ENCODE measurements at places on chromosomes 2 and 18.

DNA sequence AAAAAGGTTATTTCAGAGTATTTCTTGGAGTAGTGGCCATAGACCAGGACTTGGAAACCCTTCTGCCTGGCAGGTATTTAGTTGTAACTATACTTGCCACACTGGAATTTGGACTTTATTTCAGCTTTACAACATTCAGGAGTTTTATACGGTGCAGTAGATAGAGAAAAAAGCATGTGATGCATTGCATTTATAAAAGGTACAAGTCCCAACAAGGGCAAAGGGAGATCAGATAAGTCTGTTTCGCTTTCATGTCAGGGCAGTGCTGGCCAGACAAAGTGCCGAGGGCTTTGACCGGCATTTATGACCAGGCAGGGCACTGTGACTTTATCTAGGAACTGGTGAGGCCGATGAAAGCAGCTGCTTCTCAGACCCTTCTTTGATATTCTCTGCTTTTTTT lies 145.4 kb downstream of the RTN4 start:
- DNase-seq, result no peak

DNA sequence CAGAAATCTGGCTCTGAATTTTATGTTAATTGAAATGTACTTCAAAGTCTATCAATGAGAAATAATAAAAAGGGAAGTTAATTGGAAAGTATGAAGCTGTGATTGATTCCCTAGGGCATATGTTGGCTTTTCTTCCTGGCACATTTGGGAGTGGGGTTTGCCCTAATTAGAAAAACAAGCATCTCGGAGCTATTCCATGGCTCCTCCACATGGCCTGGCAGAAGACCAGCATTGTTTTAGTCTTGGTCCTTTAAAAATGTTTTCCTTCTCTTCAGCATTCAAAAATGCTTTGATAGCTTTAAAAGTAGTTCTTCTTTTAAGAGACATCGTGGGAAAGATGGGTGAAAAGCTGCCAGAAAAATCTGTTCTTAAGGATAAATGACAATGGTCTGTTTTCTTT lies 445.5 kb upstream of the PKDCC start:
- DNase-seq, result no peak

DNA sequence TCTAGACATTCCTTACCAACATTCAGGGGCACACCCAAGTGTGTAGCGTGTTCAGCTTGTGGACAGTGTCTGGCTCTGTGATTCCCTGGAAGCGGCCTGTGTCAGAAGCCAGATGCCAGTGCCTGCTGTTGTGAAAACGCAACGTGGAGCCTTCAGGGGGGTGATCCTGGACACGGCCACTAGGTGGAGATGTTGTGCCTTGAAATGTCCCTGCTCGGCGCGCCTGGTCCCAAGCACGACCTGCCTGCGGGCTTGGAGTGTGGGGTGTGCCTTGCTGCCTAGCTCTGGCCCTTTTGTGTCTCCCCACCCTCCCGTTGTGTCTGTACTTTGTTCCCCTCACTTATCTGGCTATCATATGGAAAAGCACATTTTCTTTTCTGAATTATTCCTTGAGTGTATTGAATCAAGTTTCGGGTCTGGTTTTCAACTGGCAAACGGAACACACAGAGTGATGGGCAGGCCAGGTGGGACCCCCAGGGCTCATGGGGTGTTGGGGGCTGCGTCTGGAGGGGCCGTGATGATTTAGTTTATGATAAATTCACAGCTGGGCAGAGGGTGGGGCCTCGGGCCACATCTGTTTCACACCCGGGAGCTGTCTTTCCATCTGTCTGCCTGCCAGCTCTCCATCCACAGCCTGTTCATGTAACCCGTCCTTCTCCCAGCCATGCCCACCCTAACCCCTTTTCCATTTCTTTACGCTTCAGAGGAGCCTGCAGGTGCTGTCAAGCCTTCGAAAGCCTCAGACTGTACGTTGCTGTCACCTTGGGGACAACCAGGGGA lies 95.5 kb downstream of the DYSF start:
- no peak for DNase-seq

DNA sequence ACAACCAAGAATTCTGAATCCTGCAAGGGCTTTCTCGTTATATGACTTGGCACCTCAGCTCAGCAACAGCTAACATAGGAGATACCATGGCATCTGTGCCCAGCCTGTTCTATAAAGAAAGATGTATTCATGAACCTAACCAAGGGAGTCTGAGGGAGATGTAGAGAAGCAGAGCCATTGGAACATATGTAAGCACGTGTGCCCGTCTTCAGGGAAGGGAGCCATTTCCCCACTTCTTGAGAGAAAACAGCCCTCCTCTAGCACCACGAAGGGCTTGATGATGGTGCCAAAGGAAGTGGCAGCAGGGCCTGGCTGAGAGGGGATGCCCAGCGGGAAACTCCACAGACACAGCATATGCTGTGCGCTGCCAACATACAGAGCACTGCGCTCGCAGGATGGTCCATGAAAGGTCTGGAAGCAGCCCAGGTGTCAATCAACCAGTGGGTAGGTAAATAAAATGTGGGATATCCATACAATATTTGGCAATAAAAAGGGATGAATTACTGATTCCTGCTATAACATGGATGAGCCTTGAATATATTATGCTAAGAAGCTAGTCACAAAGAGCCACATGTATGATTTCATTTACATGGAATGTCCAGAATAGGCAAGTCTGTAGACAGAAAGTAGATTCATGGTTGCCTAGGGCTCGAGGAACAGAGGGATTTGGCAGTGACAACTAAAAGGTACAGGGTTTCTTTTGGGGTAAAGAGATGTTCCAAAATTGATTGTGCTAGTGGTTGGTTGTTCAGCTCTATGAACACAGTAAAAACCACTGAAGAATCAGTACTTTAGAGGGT lies 16.1 kb downstream of the TMEM247 start:
- no peak for DNase-seq

GRCh38 chr18:58135183-58135641 lies 91.2 kb downstream of the NEDD4L start:
- DNase-seq, result no peak

DNA sequence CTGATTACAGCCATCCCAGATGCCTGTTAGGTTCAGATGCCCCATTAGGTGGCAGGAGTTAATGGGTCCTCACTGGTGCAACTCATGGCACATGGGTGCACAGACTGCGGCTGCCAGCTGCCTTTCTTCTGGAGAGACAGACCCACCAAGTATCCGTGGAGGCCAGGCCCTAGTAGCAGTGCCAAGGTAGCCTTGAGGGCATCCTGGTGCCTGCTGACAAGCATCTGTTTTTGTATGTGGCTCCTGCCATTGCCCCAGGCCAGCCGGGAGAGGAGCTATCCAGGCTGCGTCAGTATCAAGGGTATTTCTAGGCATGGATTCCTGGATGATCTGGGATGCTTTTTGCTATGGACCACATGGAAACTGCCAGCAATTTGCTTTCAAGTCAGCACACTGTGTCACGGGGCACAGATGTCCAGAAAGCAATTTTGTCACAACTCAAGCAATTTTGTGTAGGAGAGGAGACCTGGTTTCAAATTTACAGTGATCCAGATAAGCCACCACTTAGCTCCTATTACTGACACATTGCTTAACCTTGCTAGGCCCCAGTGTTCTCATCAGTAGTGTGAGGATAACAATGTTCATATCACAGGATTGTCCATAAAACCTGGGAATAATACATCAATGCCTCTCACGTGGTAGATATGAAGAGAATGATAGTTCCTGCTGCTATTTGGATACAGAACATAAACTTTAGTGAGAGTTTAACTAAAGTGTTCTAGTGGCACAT lies 815.1 kb upstream of the RAB6C start:
- DNase-seq, result no peak

- DNase-seq, result no peak
These were observed 85.4 kb downstream of the FMNL2 start for GRCh38 chr2:152420363-152420762.

DNA sequence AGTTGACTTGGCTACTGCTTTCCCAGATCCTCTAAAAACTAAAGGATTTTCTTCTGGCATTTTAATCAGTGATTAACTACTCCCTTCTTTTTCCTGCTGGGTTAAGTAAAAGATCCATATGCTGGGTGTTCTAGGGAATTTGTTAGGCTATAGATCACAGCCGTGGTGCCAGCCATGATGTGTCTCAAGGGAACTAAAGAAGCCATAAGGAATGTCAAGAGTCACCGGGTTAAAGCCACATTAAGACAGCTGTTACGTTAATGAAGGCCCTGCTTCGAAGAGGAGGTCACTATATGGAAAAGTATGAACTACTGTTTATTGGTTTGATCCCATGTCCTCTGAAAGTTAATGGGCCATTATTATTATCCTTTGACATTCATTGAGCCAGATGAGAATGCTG lies 70.7 kb downstream of the PAX3 start:
- DNase-seq, result no peak

DNA sequence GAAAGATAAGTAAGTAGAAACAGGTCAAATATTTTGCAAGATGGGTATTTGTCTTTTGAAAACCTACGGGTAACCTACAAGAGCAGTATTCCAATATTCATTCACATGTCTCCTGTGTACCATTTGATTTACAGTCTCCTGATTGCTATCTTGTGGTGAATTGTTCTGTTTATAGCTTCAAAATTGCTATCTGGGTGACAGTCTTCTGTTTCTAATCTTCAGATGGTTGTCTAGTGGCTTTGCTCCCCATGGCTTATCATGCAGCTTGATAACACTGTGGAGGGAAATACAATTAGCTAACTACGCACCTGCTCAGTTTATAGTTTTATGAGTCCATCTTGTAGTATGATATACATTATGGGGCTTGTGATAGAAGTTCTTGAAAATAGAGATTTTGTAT lies 816.8 kb downstream of the CPS1 start:
- DNase-seq, result no peak

DNA sequence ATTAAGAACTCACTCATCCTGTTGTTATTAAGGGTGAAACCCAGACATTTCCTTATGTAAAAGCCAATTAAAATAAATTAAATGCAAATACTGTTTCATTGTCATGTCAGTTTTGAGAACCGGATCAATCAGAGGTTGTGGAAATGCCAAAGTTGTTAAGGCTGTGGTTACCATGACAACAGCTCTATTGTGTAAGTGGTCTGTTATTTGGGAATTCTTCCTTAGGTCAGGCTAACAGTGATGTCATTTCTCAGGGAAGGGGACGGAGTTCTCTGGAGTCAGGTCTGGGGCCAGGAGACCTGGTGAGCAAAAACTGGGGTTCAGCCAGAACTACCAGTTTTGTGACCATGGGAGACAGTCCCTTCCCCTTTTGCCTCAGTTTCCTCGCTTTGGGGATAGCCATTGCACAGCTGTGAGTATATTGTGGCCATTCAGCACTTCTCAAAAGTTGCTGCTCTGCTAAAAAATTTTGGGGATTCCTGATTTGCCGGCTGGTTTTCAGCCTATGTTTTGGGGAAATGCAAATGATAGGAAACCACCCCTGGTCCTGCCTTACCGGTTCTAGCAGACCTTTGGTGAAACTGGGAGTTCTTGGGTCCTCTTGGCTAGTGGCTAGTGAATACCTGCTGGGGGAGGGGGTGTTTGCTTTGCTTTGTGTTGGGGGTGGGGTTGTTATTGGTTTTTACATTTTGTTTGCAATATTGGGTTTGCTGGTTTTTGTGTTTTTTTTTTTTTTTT lies 21.6 kb downstream of the HPCAL1 start:
- no peak for DNase-seq

GRCh38 chr2:61536180-61536571 lies 2.0 kb downstream of the XPO1 start:
- DNase-seq, result no peak

- no peak for DNase-seq
These were observed 213.2 kb downstream of the ANAPC1 start for GRCh38 chr2:111670776-111671175.

DNA sequence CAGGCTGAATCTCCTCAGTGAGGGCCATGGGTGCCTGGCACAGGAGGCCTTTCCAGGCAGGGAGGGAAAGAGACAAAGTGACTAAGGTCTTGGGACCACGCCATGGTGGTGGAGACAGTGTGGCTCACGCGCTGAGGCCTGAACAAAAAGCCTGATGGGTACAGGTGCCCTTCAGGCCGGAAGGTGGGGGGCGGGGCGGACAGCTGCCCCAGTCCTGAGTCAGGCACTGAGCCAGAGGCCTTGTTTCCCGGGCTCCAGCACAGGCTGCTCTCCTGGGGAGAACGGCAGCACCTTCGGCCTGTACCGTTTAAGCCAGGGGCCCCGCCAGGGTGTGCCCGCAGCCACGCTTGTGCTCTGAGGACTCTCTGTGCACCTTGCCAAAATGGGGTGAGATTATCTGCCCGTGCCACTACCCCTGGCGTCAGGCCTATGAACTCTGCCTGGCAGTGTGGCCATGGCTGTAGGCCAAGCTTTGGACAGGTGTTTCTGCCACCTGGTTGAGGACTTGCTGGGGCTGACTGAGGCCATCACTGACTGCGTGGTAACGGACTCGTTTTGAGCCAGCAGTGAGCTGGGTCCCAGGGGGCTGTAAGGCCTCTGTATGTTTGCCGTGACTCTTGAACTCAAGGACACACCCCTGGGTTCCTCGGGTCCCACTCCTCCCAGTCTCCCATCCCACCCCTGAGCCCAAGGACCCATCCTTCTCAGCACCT lies 31.7 kb upstream of the DNMT3A start:
- no peak for DNase-seq

- no peak for DNase-seq
These were observed 9.9 kb upstream of the GAREM2 start for GRCh38 chr2:26162963-26163362.

- no peak for DNase-seq
These were observed 65.1 kb upstream of the TMEM17 start for GRCh38 chr2:62570861-62571698.

DNA sequence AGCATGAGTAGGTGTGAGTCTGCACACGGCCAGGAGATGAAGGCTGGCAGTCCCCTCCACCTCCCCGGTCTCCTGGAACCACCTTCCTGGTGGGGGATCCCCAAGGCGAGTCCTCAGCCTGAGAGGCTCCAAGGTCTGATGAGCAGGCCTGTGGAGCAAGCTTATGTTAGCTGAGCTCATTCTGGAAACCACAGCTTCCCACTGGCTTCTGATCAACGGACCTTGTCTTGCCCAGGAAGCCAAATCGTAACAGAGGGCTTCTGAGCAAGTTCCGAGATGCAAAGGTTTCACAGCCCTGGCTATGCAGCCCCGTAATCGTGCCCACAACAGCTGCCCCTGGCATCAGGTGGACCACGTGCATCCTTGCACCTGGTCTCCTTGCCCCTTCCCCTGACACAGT lies 28.8 kb upstream of the GPR55 start:
- DNase-seq, result no peak

GRCh38 chr2:100923461-100924060 lies 78.5 kb upstream of the RPL31 start:
- no peak for DNase-seq

- no peak for DNase-seq
These were observed 477.2 kb upstream of the LRRTM4 start for GRCh38 chr2:77999376-77999775.

All from cortex of kidney (tissue), 1 donor.